ENCODE measurements at places on chromosomes 2 and 18.

DNA sequence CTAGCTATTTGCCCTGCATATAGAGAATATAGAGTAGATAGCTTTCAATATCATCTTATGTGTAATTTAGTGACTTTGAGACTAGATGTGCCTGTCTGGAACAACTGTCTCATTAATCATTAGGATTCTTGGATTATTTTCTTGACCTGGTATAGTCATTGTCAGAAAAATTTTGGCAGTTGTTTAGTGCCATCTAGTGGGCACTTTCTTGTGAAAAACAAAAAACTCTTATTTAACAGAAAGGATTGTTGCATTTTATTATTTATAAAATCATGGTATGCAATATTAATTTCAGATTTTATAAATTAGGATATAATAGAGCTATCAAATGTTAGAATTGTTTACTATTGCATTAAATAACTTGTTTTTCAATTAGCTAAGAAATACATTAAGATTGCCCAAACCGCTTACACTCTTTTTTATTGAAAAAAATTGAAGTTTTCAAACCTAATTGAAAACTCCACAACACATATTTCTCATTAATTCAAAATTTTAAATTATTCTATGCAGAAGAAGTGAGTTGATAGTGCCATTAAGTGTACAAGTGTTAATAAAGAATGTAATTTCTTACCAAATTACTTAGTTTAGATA lies 80.3 kb downstream of the DYNAP start:
- no peak for DNase-seq

DNA sequence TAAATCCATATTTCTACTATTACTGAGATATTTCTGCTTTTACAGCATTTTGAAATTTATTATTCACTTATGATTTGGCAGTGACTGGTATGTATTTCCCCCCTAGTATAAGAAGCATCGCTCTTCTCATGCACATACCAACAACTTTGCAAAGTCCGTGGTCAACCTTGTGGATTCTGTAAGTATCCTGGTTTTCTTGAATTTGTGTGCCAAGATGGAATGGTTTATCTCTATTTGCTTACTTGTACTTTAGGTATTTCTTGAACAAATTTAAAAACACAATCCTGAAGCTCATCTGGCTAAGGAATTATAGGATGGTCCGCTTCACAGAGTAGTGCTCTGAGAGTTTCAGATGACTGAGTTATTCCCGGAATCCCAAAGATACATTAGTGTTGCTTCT lies 85.0 kb upstream of the FAM237A start:
- DNase-seq, result no peak

GRCh38 chr2:102806250-102806837 lies 44.5 kb downstream of the TMEM182 start:
- DNase-seq, result no peak

GRCh38 chr2:235366390-235366789 lies 127.5 kb upstream of the AGAP1 start:
- no peak for DNase-seq

- DNase-seq, result no peak
These were observed 47.1 kb downstream of the PLCL1 start for GRCh38 chr2:197851451-197851850.

DNA sequence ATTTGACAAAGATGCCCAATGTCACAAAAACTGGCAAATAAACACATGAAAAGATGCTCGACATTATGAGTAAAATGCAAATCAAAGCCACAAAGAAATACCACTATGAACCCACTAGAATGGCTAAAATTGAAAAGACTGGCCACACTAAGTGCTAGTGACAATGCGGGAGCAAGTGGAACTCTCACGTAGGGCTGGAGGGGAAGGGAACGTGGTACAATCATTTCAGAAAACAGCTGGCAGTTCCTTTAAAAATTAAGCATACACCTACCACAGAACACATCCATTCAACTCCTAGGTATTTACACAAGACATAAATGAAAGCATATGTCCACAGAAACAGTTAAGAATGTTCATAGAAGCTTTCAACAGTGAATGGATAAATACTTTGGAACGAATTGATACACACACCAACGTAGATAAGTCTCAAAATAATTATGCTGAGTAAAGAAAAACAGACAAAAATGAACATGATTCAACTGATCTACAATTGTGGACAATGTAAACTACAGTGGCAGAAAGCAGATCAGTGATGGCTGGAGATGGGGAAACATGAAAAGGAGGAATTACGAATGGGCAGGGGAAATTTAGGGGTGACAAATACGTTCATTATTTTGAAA lies 71.7 kb downstream of the MYOM1 start:
- no peak for DNase-seq

Data from activated naive CD4-positive, alpha-beta T cell (primary cell).